Cardiac septum (tissue), 1 donor: ENCODE measurements at places on chromosomes 2 and 18. TPM values are rescaled to one million over a fixed set of nuclear protein-coding genes. Genes with fewer than 3 reads are reported as not detected.

The VWC2L gene
- total RNA-seq, result 0.08 TPM

The GCG gene
- total RNA-seq, result not detected

The GKN2 gene
- not detected for total RNA-seq

The ALLC gene
- total RNA-seq, result not detected

The EPAS1 gene
- total RNA-seq, result 139 TPM

The BCL2 gene
- total RNA-seq, result 25.9 TPM

- no peak for DNase-seq
These were observed 43.8 kb downstream of the TMEM17 start for GRCh38 chr2:62462211-62462610.

DNA sequence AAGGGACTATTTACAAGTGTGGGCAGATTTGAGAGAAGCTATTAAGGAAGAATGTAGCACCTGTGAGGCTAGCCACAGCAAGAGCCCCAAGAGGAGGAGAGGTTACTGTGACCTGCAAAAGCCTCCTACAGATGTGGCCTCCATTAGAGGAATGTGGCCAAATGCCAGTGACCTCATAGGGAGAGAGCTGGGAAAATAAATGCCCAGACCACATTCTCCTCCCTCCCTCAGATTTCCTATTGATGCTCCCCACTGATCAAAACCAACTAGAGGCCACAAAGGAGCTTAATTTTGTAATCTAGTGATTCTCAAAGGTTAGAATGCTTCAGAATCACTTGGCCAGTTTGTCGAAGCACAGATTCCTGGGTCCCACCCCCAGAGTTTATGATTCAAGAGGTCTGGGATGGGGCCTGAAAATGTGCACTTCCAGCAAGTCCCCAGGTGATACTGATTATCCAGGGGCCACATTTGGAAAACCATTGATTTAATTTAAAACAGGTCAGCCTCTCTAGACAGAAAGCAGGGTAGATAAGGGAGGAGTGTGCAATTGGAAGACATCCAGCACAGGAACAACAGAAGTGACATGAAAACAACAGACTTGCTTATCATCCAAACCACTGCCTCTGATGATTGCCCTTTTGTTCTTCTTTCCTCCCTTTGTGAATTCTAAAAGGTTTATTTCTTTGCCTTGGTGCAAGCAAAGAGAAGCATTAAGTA, 61.2 kb upstream of the RBBP8 start:
- no peak for DNase-seq

- DNase-seq, result no peak
These were observed 113.2 kb downstream of the DHRS9 start for GRCh38 chr2:169182573-169182972.

DNA sequence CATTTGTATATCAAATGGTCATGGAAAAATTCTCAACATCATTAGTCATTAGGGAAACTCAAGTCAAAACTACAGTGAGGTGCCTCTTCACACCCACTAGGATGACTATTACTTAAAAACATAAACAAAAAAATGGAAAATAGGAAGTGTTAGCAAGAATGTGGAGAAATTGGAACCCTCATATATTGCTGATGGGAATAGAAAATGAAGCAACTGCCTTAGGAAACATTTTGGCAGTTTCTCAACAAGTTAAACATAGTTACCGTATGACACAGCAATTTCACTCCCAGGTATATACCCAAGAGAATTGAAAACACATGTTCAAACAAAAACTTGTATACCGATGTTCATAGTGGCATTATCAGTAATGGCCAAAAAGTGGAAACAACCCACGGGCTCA, 18.1 kb upstream of the CYP26B1 start:
- no peak for DNase-seq

DNA sequence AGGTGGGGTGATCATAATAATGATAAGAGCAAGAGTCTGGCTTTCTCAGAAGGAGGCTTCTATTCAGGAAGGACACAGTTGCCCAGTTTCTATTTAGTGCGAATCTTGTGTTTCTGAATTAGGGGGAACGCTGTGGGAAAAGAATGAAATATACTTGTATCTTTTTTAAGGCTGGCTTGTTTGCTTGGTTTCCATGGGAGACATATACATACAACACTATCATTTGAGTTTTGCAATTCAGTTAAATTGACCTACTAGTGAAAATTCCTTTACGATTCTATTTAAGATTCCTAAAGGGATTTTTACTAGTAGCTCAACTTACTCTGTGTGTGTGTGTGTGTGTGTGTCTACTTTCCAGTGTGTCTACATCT, 24.7 kb upstream of the ANKRD62 start:
- no peak for DNase-seq

DNA sequence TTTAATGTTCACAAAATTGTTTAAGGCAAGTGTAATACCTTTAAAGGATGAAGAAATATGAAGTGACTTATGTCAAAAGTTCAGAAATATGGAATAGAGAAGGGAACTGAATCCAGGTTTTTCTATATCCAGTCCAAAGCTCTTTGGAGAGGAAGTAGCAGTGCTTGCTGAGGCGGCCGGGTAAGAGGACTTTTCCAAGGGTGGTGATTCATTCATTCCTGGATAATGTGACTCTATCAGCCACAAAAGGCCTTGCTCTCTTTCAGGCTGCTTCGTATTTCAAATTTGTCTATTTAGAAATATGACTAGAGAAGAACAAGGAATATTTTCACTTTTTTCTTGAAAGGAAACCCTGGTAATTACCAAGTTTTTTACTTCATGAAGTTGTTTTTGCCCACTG, 830.1 kb upstream of the ZEB2 start:
- DNase-seq, result no peak

DNA sequence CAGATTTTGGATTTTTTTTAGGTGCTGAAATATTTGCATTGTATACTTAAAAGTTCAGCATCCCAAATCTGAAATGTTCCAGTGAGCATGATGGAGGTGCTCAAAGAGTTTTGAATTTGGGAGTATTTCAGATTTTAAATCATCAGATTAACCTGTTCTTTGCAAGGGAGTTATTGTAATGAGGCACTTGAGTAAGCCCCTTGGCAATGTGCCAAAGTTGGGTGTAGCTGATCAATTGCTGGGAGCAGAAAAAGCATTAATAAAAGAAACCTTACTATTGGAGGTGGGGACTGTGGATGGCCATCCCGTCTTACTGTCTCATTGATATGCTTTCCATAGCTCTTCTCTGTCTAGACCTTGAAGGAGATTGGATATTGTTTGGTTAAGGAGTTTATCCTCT, 28.3 kb downstream of the MALT1 start:
- no peak for DNase-seq
